ENCODE measurements at places on chromosomes 13 and 19.

DNA sequence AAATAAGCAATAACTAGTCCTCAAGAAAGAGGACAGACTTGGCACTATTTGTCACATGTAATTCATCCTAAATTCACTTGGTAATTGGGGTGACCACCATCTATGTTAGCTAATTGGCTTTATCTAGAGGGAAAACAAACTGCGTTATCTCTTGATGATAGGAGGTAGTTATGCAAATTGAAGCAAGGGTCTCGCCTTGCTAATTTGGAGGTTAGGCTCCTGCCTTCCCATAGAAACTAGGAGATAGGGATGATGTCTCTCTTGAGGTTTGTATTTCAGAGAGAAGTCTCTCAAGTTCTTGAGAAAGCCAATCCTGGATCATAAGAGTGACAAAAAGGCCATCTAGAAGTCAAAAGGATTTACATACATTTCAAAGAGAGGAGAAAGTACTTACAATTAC lies 179.9 kb downstream of the SLITRK6 start:
- no peak for DNase-seq

- no peak for DNase-seq
These were observed 133.9 kb downstream of the AKAP11 start for GRCh38 chr13:42405665-42406390.

DNA sequence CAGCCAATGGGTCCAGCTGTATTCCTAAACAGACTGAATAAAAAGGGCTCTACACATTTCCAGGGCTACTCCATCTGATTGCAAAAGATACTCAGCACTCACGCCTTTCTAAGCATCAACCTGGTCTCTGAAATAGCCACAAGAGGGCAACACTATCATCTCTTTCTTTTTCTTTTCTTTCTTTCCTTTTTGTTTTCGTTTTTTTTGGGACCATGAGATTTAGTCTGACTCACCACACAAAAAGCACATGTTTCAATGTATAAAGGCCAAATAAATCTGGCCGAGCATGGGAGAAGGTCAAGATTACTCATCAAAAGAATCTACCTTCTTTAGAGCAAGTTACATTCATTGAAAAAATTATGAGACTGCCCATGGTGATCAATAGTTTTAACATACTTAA lies 805.6 kb upstream of the ARGLU1 start:
- DNase-seq = no peak

DNA sequence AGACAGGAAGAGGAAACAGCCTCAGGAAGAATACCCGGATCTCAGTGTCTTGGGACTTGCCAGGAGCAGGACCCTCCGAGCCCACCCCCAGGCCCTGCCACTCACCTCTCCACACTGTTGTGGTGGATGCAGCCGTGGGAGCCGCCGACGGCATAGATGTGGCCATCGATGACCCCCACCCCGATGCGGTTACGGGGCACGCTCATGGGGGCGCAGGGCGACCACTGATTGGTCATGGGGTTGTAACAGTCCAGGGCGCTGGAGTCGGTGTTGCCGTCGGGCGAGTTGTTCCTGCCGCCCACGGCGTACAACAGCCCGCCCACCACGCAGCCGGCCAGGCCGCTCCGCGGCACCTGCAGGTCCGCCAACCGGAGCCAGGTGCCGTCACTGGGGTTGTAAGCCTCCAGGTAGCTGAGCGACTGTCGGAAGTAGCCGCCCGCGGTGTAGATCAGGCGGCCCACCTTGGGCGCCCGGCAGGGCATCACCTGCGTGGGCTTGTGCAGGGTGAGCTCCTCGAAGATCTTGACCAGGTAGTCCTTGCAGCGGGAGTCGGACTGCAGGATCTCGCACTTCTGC lies 11.6 kb downstream of the KEAP1 start:
- no peak for DNase-seq

- peak; percentile 33 for DNase-seq
These were observed 21.1 kb downstream of the ZNF473 start for GRCh38 chr19:50046649-50047503.

DNA sequence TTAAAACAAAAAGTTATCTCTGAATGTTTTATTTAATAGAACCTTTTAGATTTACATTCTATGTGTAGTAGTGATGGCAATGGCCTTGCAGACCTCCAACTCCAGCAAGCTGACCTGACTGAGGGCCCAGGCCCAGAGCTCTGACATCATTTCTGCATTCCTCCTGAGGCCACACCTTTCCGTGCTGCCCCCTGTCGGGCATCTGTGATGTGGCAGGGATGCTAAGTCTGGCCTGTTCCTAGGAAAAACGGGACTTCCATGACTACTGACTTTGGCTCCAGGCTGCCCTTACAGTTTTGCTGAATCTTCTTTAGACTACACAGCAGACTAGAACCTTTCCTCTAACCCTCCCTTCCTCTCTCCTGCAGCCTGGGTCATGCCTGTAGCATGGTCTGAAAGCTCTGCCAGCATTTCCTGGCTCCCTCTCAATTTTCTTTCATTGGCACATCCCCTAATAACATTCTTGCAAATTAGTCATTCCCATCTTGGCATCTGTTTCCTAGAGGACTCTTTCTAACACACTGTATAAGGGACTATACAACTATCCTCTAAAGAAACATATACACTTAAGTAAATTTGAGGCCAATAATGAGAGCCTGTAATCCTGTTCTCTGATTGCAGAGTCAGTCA lies 249.1 kb downstream of the GPC5 start:
- DNase-seq = no peak

- DNase-seq = no peak
These were observed 17.0 kb downstream of the CYP2F1 start for GRCh38 chr19:41131186-41131585.

- DNase-seq = no peak
These were observed 6.6 kb upstream of the CD79A start for GRCh38 chr19:41870401-41870873.

DNA sequence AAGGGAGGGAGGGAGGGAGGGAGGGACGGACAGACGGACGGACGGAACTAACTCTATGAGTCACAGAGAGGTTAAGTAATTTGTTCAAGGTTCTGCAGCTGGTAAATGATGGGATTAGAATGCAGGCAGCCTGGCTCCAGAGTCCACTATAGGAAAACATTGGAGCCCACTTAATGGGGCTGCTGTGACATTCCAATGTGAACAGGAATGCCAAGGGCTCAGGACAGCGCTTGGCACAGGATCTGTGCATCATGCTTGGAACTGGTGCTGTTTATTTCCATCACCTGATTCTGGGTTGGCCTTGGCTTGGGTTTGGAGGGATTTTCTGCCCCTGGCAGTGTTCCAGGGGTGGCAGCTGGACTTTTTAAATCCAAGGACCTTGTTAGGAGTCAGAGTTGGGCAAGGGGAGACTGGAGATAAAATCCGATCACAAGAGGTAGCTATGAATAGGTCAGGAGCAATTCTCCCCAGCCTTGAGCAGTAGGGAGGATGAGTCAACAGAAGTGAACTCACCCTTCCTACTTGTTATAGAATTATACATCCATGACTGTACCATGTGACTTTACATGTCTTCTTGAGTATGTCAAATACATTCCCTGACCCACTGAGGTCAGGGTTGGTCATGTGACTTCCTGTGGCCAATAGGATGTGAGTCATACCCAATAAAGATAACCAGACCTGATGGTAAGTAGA lies 7.8 kb upstream of the HIF3A start:
- DNase-seq = no peak

GRCh38 chr19:6297202-6297601 lies 17.4 kb upstream of the MLLT1 start:
- DNase-seq = no peak

DNA sequence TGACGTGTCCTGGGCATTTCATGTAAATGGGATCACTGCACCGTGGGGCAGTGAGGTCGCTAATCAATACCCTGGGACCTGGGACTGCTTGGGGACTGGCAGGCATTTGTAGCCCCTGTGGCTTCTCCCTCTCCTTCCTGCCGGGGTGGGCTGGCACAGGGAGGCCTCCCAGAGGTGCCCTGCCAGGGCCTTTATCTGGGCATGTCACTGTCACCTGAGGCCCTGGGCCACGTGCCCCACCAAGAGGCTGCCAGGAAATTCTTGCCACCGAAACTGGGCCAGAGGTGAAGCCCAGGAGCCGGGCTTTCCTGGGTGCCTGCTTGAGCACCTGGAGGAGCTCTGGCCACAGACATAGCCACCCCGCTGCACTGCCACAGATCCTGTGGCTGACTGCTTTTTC lies 1.8 kb upstream of the NMRK2 start:
- no peak for DNase-seq

GRCh38 chr19:35513628-35514281 lies at the start of gene DMKN:
Gene DMKN (minus strand): TSS chr19:35513649. CDS start chr19:35513475, 174 bp downstream.
- no peak for DNase-seq

- DNase-seq = no peak
These were observed 2.4 kb downstream of the FAM98C start for GRCh38 chr19:38405276-38405675.

DNA sequence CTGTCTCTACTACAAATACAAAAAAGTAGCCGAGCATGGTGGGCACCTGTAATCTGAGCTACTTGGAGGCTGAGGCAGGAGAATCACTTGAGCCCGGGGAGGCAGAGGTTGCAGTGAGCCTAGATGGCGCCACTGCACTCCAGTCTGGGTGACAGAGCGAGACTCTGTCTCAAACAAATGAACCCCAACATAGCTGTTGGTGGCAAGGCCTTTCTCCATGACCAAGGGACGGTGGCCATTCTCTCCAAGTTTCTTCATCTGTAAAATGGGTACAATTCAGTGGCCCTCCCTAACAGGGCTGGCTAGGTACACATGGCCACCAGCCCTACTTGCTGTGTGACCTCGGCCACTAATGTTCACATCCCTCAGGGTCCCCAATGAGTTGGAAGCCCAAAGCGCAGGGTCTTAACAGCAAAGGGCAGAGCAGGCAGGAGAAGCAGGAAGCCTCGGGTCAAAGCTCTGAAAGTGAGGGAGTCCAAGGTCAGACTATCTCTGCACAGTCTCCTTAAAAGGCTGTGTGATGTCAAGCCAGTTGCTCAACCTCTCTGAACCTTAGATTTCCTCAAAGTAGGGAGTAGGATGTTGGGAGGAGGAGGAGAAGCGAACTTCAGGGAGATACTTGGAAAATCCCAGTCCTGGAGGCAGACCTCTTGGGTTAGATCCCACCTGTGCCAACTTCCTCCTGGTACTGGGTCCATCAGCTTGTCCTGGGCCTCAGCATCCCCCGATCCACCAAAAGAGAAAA lies 2.7 kb downstream of the JUND start:
- DNase-seq = no peak

DNA sequence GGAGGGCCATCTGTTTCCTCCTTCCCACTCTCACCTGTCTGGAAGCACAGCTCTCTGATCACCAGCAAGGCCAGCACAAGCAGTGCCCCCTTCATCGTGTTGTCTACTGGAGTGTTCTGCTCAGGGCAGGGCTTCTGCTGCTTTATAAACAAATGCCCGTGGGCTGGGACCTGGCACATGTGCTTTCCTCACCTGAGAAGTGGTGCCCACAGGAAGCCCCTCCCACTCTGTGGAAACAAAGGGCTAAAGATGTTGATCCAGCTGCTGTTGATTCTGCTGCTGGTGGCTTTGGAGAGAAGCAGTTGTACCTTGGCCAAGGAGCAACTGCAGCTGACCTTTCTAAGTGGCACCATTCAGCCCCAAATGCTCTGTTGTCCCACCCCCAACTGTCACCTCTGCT lies 26.4 kb upstream of the ZNF181 start:
- no peak for DNase-seq

DNA sequence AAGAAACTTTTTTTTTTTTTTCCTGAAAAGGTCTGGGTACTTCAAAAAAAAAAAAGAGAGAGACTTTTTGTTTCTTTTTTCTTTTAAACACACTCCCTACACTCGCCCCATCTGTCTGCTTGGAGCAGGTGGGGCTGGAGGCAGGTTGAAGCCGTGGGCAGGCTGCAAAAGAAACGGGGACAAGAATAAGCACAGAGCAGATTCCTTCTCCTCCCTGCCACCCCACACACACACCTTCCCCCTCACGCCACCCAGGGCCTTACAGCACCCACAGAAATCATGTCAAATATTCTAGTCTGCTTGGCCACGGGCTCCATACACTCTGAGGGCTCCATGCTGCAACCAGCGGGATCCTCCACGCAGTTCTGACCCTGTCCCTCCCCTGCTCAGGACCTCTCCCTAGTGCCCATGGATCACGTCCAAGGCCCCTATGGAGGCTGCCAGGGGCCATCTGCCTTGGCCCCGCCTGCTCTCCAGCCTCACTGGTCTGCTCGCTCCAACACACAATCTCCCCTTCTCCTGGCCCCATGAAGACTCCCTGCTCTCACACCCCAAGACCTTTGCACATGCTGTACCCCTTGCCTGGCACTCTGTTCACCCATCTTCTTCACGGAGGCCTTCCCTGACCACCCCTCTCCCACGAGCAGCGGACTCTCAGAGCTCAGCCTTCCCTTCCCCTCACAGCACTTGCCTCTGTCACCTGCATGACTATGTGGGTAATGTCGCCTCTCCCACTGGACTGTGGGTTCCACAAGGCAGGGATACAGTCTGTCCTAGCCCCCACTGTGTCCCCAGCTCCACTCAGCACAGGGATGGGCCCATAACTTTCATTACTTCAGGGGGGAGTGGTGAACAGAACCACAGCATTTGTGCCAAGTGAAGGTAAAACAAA lies 11.4 kb downstream of the AKT2 start:
- no peak for DNase-seq

GRCh38 chr19:28388988-28389387 lies 824.0 kb downstream of the UQCRFS1 start:
- no peak for DNase-seq

GRCh38 chr13:99124794-99125316 lies 75.8 kb upstream of the UBAC2 start:
- no peak for DNase-seq

DNA sequence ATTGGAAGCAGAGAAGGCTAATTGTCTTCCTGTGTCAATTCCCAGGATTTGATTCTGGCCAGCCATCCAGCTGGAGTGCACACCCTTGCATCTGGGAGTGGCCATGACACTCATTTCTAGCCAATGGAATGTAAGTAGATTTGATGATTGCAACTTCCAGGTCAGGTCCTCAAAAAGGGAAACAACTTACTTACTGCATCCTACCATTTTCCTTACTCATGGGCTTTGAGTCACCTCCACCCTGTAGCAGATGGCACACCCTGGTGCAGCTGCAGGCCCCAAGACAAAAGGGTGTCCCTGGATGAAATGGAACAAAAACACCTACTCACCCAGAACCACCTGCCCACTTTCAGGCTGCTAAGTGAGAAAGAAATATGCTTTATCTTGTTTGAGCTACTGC lies 27.3 kb upstream of the MPHOSPH8 start:
- DNase-seq = no peak

GRCh38 chr13:36858290-36858689 lies 39.3 kb downstream of the RFXAP start:
- no peak for DNase-seq

DNA sequence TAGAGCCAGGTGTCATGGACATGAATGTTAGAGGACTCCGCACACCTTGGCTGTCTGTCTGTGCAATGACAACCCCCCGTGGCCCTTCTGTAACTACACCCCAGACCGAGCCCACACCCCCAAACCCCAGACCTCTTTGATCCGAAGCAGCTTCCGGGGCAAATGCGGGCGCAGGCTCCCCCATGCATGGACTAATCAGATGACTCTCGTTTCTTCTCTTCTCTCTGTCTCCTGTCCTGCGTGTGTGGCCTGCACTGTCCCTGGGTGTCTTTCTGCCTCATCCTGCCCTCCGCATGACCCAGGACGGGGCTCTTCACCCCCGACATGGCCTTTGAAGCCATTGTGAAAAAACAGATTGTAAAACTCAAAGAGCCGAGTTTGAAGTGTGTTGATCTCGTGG lies 38.9 kb downstream of the TMED1 start:
- DNase-seq = no peak

All from stimulated activated CD4-positive, alpha-beta T cell treated with anti-CD3 and anti-CD28 coated beads, Interleukin-1b, Interleukin-23, amount 100 ng/mL, for 24 hours (primary cell).